ENCODE measurements at places on chromosomes 7 and 10.
A peak's percentile ranks its signal among the peaks of the same experiment; 100 is the strongest.

GRCh38 chr7:132455378-132455777, 120.9 kb downstream of the PLXNA4 start:
- no peak for DNase-seq

GRCh38 chr7:514242-514641, 5.4 kb downstream of the PDGFA start:
- DNase-seq = no peak

- no peak for DNase-seq
Measured at GRCh38 chr7:111339006-111339405, 223.3 kb downstream of the IMMP2L start.

- no peak for DNase-seq
Measured at GRCh38 chr7:117567781-117568180, 88.0 kb downstream of the CFTR start.

- peak; percentile 57 for DNase-seq
Measured at GRCh38 chr7:74312418-74313028, 23.3 kb downstream of the CLIP2 start.

GRCh38 chr10:119090026-119090795, 9.6 kb upstream of the EIF3A start:
- DNase-seq = no peak

DNA sequence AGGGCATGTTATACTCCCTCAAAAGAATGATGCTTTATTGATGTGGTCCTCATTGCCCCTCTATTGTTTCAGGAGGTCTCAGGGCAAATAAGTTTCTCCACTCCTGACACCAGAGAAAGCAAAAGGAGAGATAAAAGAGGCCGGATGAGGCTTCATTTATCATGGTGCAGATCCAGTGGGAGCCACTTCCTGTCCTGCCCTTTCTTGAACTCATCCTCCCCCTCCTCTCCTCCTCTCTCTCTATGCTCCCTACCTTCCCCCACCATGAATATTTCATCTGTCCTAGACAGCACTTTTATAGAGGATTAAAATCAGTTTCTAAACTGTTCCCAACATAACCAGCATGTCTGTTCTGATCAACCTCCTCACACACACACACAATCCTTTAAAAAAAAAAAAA, 172.2 kb upstream of the KMT2E start:
- DNase-seq = no peak

DNA sequence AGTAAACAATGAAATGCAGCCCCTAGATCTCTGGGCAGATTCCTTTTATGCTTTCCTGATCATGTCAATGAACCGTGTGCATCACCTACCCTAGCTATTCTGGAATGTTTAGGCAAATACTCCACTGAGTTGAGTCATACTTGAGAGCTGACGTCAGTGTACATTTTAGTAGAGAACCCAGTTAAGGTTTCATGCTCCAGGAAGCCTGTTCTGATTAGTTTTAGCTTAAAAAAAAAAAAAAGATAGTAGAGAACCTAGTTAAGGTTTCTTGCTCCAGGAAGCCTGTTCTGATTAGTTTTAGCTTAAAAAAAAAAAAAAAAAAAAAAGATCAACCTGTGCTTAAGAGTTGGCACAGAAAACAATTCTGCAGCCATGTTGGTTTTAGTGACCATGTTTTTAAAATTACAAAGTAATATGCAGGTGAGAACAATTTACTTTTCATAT, 3.7 kb upstream of the MCU start:
- DNase-seq = no peak

DNA sequence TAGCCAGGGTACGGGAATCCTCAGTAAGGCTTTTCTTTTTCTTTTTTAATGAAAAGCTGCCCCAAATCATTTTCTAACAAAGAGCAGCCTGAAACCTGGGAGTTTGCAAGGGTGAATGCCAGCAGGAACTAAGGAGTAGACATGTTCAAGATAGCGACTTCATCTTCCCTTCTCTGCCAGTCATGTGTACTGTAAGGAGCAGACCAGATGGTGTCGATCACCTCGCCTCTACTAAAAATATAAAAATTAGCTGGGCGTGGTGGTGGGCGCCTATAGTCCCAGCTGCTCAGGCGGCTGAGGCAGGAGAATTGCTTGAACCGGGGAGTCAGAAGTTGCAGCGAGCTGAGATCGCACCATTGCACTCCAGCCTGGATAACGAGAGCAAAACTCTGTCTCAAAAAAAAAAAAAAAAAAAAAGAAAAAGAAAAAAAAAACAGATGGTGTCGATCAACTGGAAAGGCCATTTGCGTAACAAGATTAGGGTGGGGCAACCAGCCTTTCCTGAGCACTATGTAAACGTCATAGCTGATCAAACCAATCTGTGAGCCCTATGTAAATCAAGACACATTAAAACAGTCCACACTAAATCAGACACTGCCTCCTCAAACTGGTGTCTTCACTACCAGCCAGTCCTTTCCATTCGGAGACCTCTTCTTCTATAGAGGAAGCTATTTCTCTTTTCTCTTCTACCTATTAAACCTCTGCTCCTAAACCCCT, 33.8 kb downstream of the NOLC1 start:
- no peak for DNase-seq

- DNase-seq = no peak
Measured at GRCh38 chr10:6162589-6163356, 40.0 kb upstream of the PFKFB3 start.

- DNase-seq = no peak
Measured at GRCh38 chr7:73727952-73728351, 8.5 kb upstream of the STX1A start.

GRCh38 chr10:24603333-24603732, 120.4 kb downstream of the ARHGAP21 start:
- DNase-seq = no peak

GRCh38 chr10:47358457-47358856, 10.3 kb downstream of the RBP3 start:
- DNase-seq = no peak

DNA sequence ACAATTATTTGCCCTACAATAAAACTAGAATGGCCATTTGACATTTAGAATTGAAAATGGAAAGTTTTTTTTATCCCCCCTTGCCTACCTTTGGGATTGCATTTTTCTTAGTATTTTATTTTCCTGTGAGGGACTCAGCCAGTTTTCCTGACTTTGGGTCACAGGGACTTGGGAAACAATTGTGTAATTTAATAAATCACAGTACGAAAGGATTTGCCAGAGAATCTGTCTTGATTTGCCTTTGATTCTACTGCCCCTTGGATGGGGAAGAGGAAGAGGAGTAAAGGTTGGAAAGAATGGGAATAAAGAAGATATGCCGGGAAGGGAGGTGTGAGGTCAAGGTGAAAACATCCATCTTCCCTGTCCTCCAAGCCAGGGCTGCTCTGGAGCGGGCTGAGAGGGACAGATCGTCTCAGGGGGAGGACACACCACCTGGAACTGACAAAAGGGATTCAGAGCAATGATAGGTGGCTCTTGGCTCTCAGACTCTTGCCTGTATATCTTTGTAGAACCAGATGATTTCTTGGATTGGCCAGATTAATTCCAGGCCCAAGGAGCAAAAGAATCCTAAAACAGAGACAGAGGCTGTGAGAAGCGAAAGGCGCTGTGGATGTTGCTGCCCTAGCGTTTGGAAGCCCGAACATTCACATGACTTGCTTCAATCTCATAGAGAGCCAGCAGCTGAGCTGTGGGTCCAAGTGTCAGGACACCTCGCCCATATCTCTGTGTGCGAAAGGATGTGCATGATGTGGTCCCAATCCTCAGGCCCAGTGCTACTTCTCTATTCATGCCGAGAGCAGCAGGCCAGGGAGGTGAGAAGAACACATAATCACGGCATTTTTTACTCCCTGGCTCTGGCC, 50.3 kb upstream of the ZEB1 start:
- DNase-seq = no peak

GRCh38 chr7:40786909-40787308, 652.1 kb downstream of the SUGCT start:
- no peak for DNase-seq

DNA sequence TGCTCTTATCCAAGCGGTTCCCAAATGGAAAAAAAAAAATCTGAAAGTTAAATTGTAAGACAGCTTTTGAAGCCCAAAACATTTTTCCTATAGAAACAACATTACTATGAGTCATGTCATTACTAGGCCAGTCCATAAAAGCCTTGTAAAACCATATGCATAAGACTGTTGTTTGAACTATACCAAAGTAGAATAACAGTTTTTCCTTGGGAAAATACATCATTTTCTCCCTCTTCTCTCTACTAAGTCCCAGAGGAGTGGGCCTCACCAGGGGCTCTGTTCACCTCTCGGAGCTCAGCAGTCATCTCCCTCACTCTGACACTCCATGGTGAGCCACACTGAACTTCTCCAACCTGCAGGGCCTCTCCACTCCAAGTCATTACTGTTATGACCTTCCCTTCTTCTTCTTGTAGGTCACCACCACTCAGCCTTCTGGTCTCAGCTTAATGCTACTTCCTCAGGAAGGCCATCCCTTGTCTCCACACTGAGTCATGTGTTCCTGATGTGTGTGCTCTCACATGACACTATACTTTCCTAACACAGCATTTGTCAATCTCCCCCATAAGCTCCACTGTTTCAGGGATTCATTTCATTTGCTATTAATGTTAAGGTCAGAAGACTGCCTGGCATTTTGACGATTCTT, 32.5 kb downstream of the ZNF438 start:
- DNase-seq = no peak

GRCh38 chr10:62063795-62064472, 162.4 kb downstream of the ARID5B start:
- DNase-seq = no peak

GRCh38 chr7:149713061-149713730, 60.2 kb downstream of the ZNF467 start:
- DNase-seq = no peak

- DNase-seq = no peak
Measured at GRCh38 chr7:82624337-82624736, 180.8 kb upstream of the CACNA2D1 start.

DNA sequence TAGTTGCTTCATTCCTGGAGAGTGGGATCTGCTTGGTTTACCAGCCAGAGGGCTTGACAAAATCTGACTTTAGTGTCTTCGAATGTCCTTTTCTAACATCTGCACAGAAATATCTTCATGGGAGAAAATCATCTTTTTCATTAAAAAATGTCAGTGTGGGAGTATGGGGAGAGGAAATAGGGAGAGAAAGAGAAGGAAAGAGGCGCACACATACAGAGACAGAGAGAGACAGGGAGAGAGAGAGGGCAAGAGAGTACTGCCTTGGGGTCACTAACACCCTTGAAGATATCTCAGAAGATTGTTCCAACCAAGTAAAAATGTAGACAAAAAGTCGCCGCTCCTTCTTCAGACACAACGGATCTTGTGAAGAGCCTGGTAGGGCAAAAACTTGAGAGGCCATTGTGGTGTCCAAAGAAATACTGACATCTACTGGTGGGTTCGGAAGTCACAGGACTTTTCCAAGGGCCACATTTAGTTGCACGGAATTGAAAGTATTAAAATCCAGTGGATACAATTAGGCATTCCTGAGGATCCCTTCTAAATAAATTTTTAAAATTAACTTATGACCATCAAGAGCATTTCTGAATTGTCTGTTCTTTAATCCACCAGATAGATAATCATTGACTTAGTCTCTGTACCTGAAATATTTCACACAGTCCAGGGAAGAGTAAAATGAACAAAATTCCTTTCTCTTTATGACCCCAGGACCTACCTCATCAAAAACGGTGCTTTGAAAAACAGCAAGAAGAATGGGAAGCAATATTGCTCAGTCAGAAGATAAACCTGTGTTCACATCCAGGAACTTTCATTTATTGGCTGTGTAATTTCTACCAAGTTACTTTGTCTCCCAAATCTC, 29.7 kb downstream of the VIM start:
- DNase-seq = peak; percentile 82

- DNase-seq = no peak
Measured at GRCh38 chr10:563827-564226, 125.6 kb downstream of the DIP2C start.

GRCh38 chr7:134985894-134986362, 380 bp upstream of the AGBL3 start:
- no peak for DNase-seq

DNA sequence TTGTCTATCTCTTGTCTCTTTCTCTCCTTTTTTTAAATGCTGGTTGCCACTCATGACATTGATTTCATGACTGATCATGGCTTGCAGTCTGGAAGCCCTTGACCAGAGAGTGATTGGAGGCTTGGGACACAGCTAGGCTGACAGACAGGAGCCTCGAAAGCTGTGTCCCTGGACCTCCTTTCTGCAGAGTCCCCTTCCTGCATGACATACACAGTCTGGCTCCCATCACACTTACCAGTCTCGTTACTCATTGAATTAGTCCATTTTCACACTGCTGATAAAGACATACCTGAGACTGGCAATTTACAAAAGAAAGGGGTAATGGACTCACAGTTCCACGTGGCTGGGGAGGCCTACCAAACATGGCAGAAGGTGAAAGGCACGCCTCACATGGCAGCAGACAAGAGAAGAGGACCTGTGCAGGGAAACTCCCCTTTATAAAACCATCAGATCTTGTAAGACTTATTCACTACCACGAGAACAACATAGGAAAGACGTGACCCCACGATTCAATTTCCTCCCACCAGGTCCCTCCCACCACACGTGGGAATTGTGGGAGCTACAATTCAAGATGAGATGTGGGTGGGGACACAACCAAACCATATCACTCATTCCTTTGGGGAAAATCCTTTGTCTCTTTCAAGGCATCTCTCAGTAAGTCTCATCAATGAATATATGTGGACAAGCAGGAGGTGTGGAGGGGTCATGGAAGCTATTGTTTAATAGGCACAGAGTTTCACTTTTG, 102.3 kb downstream of the TBXAS1 start:
- DNase-seq = no peak

GRCh38 chr7:84058311-84059076, 136.1 kb downstream of the SEMA3A start:
- no peak for DNase-seq

DNA sequence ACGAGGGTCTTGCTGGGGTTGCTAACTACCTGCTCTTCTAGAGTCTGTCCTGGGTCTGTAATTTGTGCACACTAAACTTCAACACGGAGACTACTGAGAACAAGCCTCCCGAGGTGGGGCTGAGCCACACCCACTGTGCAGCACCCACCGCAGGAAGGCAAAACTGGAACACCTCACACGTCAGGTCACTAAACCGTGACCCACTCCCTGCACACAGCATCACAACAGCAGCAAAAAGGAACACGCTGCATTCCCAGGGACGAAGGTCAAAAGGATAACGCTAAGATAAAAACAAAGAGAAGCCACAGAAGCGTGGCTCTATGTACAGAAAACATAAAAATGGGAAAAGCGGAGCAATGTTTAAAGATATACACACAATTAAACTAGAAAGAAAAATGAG, 170.1 kb downstream of the MAD1L1 start:
- no peak for DNase-seq

DNA sequence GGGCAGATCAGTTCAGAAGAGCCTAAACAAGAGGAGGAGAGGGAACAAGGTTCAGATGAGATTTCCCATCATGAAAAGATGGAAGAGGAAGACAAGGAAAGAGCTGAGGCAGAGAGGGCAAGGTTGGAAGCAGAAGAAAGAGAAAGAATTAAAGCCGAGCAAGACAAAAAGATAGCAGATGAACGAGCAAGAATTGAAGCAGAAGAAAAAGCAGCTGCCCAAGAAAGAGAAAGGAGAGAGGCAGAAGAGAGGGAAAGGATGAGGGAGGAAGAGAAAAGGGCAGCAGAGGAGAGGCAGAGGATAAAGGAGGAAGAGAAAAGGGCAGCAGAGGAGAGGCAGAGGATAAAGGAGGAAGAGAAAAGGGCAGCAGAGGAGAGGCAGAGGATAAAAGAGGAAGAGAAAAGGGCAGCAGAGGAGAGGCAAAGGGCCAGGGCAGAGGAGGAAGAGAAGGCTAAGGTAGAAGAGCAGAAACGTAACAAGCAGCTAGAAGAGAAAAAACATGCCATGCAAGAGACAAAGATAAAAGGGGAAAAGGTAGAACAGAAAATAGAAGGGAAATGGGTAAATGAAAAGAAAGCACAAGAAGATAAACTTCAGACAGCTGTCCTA, 52.7 kb upstream of the AGBL3 start:
- DNase-seq = no peak

- no peak for DNase-seq
Measured at GRCh38 chr10:72337722-72338121, 17.0 kb downstream of the DNAJB12 start.

Measured in hematopoietic multipotent progenitor cell (in vitro differentiated cells).